Caco-2 (cell line): ENCODE measurements at places on chromosomes 3 and 15. TPM values are rescaled to one million over a fixed set of nuclear protein-coding genes. Genes with fewer than 3 reads are reported as not detected.

Gene DCLK3
- total RNA-seq: not detected in 2 replicates

GRCh38 chr3:55494976-55495375 is 7.9 kb upstream of the WNT5A start:
- DNase-seq: no peak

DNA sequence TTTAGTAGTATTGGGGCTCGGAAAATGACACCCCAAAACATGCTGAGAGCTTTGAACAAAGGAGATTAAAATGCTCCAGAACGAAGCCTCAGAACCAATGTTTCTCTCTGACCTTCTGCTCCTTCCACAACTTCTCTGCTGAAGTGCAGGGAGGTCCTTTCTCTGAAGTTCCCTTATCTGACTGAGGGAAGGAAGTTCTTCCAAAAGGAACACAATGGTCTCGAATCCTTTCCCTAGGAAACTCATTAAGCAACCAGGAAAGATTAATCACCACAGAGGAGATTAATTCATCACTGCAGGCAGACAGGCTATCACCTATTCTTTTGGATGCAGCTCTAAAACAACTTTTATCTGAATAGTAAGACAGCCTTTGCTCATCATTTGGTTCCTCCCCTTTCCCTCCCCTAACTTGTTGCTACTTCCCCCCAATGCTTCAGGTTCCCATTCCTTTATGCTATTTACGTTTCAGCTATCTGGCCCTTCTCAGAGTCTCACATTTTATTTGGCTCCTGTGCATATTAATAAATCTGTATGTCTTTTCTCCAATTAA is 18.2 kb upstream of the WDR49 start:
- no peak for DNase-seq

- peak; percentile 46 for DNase-seq
These were observed 39.3 kb upstream of the PPP4R2 start for GRCh38 chr3:72957297-72957696.

DNA sequence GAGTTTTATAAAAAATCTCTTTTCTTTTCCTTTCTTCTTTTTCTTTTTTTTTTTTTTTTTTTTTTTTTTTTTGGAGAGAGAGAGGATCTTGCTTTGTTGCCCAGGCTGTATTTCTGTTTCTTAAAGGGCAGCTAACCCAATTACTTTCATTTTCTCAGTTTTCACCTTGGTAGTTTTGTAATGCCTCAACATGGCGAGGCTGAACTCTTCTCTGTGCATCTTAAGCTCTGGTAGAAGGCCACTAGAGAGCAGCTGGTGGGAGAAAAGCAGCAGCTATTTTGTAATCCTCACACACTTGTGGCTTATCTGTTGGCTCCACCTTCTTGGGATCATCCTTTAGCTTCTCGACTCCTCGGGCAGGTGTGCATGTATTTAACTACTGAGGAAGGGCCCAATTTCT is 152.2 kb upstream of the MEIS2 start:
- no peak for DNase-seq

DNA sequence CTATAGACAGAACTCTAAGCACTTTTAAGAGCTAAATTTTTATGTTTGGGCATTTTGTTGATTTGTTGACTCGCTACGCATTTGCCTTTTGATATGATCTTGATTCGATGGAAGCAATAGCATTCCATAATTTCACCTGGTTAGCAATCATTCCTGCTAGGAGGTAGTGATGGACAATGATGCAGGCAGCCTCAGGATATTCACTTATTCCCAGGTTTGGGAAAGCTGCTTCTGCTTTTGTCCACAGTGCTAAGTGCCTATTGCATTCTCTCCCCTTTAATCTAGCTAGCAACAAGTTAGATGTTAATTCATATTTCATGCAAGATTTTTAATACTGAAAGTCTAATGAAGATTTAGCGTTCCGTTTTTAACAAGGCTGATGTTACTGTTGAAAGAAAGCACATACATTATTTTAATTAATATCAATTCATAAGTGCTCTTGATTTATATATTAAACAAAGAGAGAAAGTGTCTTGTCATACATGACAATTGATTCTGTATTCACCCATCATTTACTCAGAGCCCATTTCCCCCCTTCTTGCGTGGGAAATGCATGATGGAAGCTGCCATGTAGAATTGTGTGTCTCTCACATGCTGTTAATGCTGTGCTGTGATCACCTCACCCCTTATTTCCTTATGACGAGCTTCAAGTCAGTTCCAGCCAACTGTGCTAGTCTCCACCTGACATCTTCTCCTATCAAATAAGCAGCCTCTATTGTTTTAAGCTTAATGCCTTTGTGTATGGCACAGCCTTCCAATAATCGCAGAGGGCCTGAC is 53.0 kb upstream of the TMCO5A start:
- DNase-seq: no peak
